Activated CD4-positive, alpha-beta T cell treated with anti-CD3 and anti-CD28 coated beads, Interleukin-2, amount 50 U/mL, for 16 hours (primary cell): ENCODE measurements at places on chromosomes 6 and 20.

DNA sequence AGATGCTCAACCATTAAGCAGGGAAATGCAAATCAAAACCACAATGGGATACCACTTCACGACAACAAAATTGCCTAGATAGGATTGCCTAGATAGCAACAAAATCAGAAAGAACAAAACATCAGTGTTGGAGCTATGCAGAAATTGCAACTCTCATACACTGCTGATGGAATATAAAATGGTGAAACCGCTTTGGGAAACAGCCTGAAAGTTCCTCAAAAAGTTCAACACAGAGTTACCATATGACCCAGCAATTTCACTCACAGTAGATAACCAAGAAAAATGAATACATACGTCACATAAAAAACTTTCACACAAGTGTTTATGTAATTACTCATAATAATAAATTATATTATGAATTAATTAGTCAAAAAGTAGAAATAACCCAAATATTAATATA is 78.3 kb downstream of the MAFB start:
- no peak for DNase-seq

DNA sequence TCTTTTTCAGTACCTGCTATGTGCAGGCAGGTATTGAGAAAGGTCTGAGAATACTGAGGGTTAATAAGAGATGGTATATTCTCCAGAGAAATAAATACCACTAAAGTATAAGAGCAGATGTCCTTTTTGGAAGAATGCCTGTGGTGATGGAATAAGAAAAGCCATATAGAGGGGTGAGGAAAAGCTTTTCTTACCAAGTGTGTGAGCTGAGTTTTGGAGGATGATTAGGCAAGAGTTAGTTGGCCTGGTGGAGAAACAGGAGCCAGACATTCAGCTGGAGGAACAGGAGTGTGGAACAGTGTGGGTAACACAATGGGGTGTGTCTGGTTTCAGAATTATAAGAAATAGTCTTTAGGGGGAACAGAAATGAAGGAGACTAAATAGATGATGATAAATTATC is 19.9 kb downstream of the ZNF451 start:
- DNase-seq, result no peak

- no peak for DNase-seq
Observed at GRCh38 chr6:135906972-135907465, 55.5 kb downstream of the PDE7B start.

GRCh38 chr6:157830354-157831017 is 7.4 kb downstream of the SNX9 start:
- DNase-seq, result no peak

DNA sequence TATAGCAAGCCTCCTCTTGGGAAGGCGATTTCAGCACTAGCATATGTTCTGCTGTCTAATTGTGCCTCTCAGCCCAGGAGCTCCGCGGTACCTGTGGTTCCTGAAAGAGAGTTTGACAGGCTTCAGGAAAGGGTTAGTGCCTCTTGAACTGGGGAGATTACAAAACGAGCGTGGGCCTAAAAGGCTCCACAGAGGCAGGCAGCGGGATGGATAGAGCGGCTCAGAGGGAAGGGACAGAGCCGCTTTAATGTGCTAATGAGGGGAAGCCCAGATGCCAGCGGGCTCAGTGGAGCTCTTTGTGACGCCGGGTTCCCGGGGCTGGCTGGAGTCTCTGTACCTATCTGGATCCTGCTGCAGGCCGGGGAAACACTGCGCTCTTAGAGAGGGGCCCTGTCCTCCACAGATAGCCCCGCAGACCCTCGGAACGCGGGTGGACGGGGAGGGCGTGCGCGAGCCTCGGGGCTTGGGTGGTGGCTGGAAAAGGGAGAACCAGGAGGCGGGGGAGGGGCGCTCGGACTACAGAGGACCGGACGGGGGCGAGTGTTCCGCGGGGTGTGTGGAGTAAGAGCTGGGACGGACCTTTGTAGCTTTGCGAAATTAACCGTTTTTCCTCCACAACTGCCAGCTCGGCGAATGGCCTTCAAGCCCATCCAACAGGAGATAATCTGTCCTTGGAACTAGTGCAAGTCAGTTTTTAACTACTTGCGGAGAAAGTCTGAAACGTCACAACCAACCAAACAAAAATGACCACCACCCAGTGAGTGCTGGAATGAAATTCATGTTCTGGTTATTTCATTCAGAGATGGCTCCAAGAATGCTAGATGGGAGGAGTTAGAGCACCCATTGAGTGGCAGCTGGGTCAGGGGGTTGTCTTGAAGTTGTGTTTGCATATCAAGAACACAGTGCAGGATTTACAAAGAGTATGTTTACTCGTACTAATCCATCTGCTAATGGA is 13.0 kb downstream of the SLC35F1 start:
- DNase-seq, result no peak

- no peak for DNase-seq
Observed at GRCh38 chr20:19932170-19932667, 84.9 kb upstream of the NAA20 start.

- DNase-seq, result no peak
Observed at GRCh38 chr6:109449064-109449794, 6.3 kb downstream of the MICAL1 start.

DNA sequence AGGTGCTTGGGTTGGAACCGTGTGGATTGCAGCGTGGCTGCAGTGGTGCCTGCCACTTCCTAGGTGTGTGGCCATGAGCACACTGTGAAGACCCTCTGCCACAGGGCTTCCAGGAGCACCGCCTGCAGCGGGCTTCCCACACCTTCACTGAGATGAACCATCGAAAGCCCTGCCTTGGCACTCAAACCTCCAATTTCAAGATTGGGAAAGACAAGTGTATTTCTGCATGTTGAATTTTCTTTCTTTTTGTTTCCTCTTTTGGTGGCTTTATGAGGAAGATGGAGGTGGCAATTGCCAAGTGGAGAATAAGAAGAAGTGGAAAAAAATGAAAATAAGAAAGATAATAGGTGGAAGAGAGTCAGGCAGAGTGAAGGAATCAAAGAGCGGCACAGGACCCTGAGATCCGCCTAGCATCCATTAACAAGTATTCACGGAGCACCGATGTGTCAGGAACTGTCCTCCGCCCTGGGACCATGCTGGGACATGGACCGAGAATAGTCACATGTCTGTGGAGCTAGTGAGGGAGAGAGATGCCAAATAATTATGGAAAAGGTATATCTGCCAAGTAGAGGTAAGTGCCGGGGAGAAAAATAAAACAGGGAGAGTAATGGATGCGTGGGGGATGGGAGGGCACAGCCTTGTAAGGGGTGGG is 159.9 kb downstream of the BCAS1 start:
- DNase-seq, result no peak

DNA sequence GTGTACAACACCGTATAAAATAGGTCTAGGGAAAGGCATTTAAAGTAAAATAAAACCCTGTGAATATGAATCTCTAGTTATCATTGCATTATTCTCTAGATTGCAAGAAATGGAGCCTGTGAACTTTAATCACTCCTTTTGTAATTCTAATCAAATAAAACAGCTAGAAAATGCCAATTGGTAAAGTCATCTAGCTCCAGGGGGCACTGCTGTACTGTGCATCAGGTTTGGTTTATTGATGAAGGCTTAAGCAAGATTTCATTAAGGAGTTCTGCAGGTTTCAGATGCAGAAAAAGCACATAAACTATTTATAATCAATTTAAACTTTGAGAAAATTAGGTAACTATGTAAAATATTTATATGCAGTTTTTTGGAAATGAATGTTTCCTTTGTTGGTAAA is 645.0 kb downstream of the PHF3 start:
- DNase-seq, result no peak

DNA sequence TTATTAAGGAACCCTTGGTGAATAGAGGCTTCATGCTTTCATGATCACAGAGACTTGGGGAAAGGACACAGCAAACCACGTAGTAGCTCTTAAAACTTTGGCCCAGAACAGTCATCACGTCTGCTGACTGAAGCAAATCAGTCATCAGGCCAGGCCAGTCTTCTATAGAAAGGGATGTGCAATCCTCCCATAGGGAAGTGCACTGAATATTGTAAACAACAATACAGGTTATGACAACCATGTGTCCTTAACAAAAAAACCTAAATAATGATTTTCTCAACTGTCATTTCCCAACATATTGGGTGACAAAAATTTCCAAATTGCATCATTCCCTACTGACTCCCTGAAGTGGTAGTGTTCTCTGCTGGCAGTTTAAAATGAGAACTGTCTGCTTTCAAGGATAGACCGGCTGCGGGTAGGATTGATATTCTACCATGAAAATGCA is 388.2 kb upstream of the CITED2 start:
- no peak for DNase-seq

- DNase-seq, result no peak
Observed at GRCh38 chr6:154950979-154951344, 44.2 kb upstream of the TIAM2 start.

- no peak for DNase-seq
Observed at GRCh38 chr20:50244352-50245149, 53.9 kb downstream of the CEBPB start.

- no peak for DNase-seq
Observed at GRCh38 chr20:19929481-19930145, 87.5 kb upstream of the NAA20 start.

DNA sequence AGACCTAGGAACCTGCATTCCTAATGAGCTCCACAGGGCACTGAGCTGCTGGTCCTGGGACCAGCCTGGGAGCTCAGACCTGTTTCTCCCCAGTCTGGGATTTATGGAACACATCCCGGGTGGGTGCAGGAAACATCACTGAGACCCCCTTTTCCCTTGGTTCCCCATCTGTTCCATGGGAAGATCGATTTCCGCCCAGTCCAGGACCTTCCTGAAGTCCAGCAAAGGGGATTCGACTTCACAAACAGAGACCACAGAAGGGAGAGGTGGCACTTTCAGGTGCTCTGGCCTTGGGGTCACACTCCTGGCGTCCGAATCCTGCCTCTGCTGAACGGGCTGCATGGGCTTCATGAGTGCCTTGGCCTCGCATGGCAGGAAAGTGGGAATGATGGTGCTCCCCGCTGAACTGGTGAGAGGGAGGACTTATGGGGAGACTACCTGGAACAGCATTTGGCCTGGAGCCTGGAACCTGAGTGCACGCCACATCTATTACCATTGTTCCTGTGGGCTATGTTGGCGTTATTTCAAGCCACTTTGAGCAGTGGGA is 296.3 kb downstream of the TAF4 start:
- no peak for DNase-seq

- no peak for DNase-seq
Observed at GRCh38 chr20:50859161-50859560, 64.3 kb downstream of the BCAS4 start.

DNA sequence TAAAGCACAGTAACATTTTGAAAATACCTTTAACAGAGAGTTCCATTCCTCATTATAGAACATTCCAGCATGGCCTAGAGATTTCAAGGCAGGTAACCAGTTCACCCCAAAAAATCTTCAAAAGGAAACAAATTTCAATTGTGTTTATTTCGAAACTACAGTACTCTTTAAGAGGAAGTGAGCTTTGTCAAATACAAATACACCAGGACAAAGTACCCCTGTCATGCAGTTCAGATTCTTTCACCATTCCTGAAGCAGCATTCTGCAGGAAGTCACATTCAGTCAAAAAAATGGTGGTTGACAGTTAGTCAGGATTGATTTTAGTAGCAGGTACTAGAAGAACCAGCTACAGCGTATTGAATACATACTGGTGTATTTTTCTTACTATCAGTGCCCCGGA is 89.6 kb upstream of the RIN2 start:
- DNase-seq, result no peak

GRCh38 chr6:125022391-125022989 is 60.3 kb downstream of the RNF217 start:
- no peak for DNase-seq

GRCh38 chr6:12479881-12480280 is 189.7 kb downstream of the EDN1 start:
- DNase-seq, result no peak

DNA sequence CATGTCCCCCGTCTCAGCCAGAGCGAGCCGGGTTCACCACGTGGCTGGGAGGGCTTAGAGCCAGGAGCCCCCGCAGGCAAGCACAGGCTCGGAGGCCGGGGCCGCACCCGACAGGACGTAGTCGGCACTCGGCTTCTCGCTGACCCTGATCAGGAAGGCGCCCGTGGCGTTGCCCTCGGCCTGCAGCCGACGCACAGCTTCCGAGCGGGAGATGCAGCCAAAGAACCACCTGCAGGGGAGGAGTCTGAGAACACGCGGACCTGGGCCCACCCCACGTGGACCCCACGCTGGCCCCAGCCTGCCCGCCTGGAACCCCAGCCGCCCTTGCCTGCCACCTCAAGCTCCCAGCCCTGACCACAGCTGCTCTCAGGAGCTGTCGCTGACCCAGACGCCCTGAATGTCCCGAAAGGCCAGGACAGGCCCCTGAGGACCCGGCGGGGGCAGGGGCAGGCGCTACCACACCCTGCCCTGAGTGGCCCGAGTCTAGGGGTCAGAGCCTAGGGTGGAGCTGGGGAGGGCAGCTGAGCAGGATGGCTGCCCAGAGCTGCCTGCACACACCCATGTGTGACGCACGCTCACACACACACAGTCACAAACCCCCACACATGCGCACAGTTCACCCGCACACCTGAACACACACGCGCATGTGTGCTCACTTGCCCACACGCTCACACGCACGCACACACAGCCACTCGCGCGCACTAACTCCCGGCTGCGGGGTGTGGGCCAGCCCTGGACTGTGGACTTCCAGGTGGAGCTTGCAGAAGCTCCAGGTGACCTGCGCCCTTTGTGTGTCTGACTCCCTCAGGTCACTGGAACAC is 2.1 kb downstream of the PTK6 start:
- no peak for DNase-seq

DNA sequence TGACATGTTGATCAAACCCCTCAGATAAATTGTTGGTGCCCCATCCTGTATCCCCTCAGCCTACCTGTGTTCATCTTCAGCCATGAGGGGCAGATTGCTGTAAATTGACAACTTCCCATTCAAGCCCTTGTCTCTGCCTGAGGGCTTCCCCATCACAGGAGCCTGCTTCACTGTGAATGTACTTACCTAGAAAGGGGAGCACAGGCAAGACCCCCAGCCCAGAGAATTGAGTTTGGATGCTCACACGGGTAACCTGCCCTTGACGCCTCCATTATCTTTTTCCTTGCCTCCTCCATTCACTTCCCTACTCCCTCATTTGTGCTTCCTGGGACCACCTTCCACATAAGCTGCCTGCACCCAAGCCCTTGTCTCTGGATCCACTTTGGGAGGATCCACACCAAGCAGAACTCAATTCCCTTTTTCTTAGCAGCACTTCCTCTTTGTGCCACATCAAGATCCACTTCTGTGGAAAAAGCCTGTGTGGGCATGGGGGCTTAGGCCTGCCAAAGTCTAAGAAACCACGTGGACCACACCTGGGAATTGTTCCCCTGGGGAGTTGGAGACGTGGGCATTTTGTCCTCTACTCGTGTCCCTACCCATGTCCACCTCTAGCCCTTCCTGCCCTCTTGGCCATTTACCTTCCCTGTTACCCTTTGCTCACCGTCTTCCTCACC is 103.4 kb upstream of the FOXA2 start:
- no peak for DNase-seq
